NCI-H2171 (cell line): ENCODE measurements at places on chromosomes 7 and 10.
A peak's percentile ranks its signal among the peaks of the same experiment; 100 is the strongest.

DNA sequence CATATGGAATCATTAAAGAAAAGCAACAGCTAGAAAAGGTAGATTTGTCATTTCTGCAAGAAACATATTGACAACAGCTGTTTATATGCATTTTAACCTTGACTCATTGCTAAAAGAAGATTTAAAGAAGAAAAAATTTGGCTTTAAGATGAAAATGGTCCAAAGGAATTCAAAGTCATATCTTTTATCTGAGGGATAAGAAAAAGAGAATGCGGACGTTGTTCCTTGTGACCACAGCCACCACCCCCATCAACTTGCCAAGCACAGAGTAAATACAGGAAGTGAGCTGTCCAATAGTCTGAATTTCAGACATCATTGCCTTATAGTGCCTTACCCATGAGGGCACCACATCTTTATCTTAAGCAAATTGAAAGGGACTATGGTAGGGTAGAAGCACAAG, 7.3 kb upstream of the CRPPA start:
- no peak for DNase-seq

GRCh38 chr7:130853503-130854279, 119.7 kb upstream of the KLF14 start:
- DNase-seq, result no peak

- DNase-seq, result no peak
Observed at GRCh38 chr10:79003183-79004100, 65.3 kb upstream of the ZMIZ1 start.

- DNase-seq, result no peak
Observed at GRCh38 chr7:8120390-8121058, 141.4 kb downstream of the ICA1 start.

- no peak for DNase-seq
Observed at GRCh38 chr10:99412099-99412498, 18.3 kb downstream of the GOT1 start.

DNA sequence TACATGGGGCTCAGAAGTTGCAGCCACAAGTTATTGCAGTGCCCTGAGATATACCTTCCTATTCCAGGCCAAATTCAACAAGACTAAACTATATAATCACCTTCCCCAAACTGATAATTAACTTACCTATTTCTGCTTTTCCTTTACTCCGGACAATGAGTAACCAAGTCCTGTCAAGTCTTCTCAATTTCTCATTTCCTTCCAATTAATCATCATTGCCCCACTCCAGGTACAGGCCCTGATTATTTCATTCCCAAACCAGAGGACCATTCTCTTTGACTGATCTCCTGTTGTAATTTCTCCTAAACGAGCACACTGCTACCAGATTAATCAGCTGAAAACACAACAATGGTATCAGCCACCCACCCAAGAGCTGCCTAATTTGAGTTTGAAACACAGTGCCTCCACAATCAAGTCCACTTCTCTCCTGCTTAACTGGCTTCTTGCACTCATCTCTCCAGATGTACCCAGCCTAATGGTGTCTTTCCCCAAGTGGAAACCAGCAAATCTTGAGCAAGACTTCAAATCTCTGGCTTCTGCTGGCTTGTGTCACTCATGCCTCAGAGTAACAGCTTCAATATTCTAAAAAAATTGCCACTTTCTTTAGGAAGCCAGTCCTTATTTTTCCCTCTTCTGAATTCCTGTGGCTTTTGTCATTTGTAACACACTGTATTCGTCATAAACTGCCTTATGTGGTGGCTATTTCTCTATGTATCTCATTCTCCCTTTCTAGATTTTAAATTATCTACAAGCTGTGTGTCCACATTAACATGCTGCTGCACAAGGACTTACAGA, 89.1 kb downstream of the CDK6 start:
- DNase-seq, result no peak

- no peak for DNase-seq
Observed at GRCh38 chr7:150390205-150390604, 11.1 kb downstream of the ZNF775 start.

DNA sequence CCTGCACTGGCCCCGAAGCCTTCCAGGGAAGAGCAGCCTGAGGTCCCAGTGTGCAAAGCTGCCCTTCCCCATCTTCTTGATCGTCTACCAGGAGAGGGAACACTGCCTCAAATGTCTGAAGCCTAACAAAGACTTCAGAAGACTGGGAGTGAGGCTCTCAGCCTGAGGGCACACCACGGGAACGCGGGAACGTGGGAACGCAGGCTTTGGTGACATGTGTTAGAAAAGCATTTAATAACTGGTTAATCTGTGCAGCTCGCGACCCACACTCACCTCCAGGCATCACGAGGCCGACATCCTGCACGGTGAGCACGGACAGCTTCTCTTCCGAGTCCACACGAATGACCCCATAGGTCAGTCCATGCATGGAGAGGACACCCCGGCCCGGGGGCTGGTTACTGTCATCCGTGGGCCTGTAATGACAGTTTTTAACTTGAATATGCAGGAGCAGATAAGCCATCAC, 234.0 kb downstream of the ZMYND11 start:
- DNase-seq, result no peak

- DNase-seq, result no peak
Observed at GRCh38 chr10:87538092-87539015, 33.7 kb downstream of the MINPP1 start.

- DNase-seq, result peak; percentile 31
Observed at GRCh38 chr10:95601116-95601719, 40.0 kb upstream of the SORBS1 start.

GRCh38 chr7:157904211-157904865, 567.5 kb downstream of the DNAJB6 start:
- no peak for DNase-seq

DNA sequence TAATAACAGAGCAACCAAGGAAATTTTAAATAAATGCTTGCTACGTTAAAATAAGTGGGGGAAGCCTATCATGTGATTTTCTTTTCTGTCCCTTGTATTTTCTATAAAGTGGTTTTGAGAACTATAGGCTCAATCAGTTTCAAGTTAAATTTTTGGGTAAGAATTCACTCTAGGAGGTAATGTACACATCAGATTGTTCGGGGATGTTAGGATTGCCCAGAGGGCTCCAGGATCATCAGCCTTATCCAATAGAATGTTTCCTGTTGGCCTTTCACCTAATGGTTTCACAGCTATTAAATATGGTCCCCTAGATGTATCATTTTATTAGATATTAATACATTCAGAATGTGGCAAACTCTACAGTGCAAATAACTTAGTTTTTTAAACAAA, 438.4 kb upstream of the NPVF start:
- DNase-seq, result no peak

- DNase-seq, result peak; percentile 66
Observed at GRCh38 chr7:191981-192649, at the start of gene FAM20C. Gene FAM20C (plus strand): TSS chr7:192571. CDS start chr7:193200, 629 bp downstream.

DNA sequence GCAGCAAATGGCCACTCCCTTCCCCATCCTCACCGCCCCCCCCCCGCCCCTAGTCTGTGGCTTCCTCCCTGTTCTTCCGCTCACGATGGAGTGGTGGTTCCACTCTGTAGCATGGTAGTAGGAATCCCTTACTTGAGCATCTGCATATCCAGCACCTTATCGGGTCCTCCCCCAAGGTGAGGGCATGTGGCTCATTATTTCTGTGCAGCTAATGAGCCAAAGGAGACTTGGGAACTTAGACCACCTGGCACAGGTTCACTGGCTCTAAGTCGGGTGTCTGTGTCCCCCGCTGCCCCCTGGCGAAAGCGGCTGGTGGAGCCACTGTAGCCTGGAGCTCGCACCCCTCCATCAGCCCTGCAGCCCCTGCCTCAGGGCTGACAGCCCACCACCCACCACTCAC, 22.8 kb upstream of the GPR26 start:
- peak; percentile 24 for DNase-seq

- DNase-seq, result no peak
Observed at GRCh38 chr10:113317489-113317888, 235.4 kb upstream of the HABP2 start.

GRCh38 chr10:104250371-104250770, 4.3 kb upstream of the GSTO1 start:
- no peak for DNase-seq

DNA sequence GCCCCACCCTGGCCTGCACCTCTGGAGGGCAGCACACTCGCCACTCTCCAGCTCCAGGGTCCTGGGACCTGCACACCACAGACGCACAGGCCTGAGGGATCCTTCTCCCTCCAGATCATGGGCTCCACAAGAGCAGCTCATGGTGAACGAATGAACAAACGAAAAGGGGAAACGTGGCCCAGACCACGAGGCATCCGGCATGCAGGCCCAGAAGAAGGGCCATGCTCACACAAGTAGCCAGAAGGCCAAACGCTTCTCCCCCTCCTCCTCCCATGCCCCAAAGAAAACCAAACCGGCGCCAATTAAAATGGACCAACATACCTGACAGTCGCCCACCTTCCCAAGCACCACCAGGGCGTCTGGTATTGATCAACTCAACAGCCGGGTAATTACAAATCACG, 30.4 kb downstream of the MAD1L1 start:
- no peak for DNase-seq

GRCh38 chr7:121961089-121961867, 88.3 kb downstream of the PTPRZ1 start:
- DNase-seq, result no peak

- DNase-seq, result peak; percentile 2
Observed at GRCh38 chr7:121081327-121081936, 92.9 kb downstream of the CPED1 start.

- DNase-seq, result no peak
Observed at GRCh38 chr7:33497051-33497450, 367.7 kb downstream of the BBS9 start.

GRCh38 chr10:102433619-102434046, 1.3 kb upstream of the CUEDC2 start:
- no peak for DNase-seq

GRCh38 chr10:86188796-86189558, 177.6 kb downstream of the GRID1 start:
- no peak for DNase-seq

- no peak for DNase-seq
Observed at GRCh38 chr7:103929901-103930311, 59.6 kb downstream of the RELN start.

GRCh38 chr10:99526861-99527504, 5.8 kb upstream of the NKX2-3 start:
- DNase-seq, result no peak

GRCh38 chr7:101673315-101673714, 44.2 kb upstream of the MYL10 start:
- DNase-seq, result no peak

GRCh38 chr10:13347500-13348156, 465 bp downstream of the SEPHS1 start:
- peak; percentile 63 for DNase-seq

GRCh38 chr10:74335501-74335900, 184.5 kb downstream of the ADK start:
- no peak for DNase-seq

DNA sequence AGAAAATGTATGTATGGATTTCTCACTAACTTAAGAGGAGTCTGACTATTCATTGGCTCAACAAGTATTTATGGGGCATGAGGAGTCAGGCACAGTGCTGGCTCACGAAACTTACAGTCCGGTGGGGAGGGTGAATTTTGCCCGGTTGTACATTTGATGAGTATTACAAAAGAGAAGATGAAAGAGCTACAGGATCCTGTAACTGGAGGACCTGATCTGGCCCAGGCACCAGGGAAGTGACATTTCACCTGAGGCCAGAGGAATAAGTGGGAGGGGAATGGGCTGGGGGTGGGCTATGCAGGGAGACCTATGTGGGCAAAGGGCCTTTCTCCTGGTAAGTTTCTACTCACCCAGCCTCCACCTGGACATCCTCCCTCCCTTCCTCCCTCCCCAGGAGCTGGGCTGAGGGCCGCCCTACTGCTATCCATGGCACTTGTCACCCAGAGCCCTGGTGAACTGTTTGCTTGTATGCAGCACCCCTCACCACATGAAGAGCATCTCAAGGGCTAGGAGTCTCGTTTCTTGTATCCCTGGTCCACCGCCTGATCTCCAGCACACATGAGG, 101.1 kb upstream of the ZNF438 start:
- DNase-seq, result no peak

GRCh38 chr7:131683536-131684125, 127.2 kb upstream of the PODXL start:
- no peak for DNase-seq
